ENCODE measurements at places on chromosomes 11 and 22. TPM values are rescaled to one million over a fixed set of nuclear protein-coding genes. Genes with fewer than 3 reads are reported as not detected.

DNA sequence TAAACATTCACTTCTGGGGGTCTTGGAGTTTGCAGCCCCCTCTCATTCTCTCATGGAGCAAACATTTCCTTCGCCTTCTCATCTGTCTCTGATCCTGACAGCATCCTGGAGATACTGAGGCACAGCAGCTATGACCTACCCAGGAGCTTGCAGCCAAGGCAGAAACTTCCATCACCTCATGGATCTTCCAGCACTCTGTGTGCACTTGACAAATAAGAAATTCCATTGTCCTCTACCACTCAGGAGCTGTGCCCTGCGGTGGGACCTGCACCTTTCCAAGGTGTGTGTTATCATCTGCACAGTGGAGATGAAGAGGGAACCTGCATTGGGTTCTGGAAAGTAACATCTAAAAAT is 49.1 kb downstream of the GGTLC2 start:
- no peak for DNase-seq

DNA sequence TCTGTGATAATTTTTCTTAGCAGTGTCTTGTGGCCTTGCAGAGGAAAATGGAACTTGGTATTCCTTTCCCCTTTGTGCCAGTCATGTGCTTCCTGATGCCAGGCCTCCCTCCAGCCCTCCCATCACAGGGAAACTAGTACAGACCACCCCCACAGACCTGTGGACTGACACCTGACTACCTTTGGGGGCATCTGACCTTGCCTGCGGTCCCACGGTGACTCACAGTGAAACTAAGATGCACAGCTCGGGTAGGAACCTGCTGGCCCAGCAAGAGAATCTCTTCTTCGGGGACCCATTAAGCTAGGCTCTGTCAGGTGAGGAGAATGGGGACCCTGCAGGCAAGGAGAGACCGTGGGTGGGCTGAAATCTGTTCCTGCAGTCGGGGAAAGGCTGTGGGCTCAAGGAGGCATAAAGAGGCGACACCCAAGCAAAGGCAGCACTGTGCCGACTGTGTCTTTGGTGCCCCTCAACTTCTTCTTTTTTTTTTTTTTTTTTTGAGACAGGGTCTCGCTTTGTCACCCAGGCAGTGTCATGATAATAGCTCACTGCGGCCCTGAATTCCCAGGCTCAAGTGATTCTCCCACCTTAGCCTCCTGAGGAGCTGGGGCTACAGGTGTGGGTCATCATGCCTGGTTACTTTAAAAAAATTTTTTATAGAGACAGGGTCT is 20.8 kb upstream of the PEX26 start:
- no peak for DNase-seq

- DNase-seq: no peak
Measured at GRCh38 chr11:72343006-72343756, 91.2 kb downstream of the CLPB start.

- no peak for DNase-seq
Measured at GRCh38 chr11:110571081-110571720, 141.0 kb downstream of the ARHGAP20 start.

GRCh38 chr11:88341522-88342251 is 4.2 kb upstream of the CTSC start:
- no peak for DNase-seq

GRCh38 chr11:70140711-70141485 is 62.2 kb upstream of the FADD start:
- DNase-seq: no peak

DNA sequence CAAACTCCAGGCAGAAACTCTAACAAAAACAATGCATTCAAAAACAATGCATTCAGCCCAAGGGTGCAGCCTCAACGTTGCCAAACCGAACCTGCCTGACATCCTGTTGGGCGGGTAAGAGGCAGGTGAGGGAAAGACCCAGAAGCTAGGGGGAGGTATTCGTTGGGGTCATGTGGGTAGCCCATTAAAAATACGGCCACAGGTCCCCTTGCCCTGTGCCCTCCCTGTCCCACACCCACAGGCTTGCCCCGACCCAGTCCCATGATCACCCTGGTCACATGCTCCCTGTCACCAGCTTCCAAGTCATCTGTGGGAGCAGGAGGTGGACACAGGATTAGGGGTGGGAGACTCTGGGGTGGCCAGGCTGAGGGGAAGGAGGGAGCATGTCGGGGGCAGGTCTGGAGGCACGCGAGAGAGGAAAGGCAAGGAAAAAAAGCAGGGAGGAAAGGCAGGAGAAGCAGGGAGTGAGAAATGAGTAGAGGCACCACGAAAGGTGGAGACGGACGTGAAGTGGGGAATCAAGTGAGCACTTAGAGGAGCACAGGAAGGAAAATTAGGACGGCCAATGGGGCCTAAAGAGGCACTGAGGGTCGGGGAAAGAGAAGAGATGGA is 683 bp downstream of the PLA2G6 start:
- DNase-seq: no peak

GRCh38 chr22:43375951-43376455 is 32.8 kb upstream of the SCUBE1 start:
- no peak for DNase-seq

GRCh38 chr11:9179141-9179540 is 86.0 kb downstream of the DENND5A start:
- DNase-seq: no peak

- no peak for DNase-seq
Measured at GRCh38 chr11:66631883-66632282, 6.6 kb upstream of the RBM4 start.

DNA sequence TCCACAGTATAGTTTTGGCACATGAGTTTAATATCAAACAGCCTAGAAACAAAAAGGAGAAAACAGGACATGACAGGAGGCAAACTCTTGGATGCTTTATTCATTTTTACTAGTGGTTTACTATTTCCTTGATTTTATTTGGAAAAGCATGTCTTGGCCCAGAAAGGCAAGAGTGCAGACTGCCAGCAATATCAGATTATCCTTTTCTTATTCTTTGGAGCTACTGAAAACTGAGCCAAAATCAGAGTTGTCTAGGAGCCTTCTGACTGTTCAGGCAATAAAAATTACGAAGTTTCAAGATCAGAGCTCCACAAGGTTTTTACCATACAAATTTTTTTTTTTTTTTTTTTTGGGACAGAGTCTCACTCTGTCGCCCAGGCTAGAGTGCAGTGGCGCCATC is 16.0 kb downstream of the CELF1 start:
- no peak for DNase-seq

THRSP gene
- not detected for total RNA-seq

FOXRED2 gene
- 17.6 TPM for total RNA-seq

PKNOX2 gene
- 41.8 TPM for total RNA-seq

IFTAP gene
- total RNA-seq: 21.0 TPM
